ENCODE measurements at places on chromosomes 2 and 18.

- DNase-seq, result no peak
Measured at GRCh38 chr18:60493066-60493465, 120.5 kb upstream of the MC4R start.

- DNase-seq, result no peak
Measured at GRCh38 chr2:173521450-173522192, 166.9 kb downstream of the CDCA7 start.

DNA sequence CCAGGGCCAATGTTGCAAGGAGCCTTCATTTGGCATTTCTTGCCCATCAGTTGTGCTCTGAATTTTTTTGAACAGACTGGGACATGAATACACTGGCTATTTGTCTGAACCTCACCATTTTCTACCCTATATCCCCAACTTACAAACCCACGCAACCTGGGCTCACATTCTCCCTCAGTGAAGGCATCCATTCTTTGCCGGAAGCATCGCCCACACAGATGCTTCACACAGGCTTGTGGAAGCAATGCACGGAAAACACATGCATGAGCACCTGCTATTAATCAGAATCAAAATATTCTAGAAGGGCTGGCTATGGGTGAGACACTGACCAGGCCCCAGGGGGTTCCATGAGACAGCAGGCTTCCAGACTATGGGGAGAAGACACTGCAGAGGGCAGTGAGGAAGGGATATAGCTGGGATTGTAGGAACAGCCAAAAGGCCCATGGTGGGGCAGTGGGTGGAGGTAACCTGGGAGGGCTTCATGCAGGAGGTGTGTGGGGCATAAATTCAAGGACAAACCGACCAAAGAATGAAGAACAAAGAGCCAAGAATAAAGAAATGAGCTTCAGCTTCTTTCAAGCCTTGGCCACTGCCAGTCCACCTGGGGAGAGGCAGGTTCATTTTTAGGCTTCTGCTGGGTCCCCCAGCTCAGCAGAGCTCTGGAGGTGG, 261.5 kb downstream of the CELF4 start:
- DNase-seq, result no peak

DNA sequence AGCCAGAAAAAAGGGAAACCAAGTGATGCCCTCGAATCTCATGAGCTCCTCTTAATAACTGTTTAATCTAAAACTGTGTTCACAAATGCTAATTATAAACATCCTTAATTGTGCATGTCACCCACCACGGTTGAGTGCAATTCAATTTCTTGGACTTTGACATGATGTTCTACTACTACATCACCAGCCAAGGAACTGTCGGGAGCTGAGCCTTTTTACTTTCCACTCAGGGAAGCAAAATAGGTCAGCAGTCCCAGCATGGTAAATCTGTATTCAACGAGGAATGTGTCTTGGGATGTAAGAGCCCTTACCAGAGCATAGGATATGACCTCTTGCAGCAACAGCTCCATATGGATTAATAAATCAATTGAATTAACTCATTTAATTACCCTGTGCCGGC, 20.8 kb upstream of the REG3G start:
- no peak for DNase-seq

Data from GM13976 (cell line).